ENCODE measurements at places on chromosomes 3 and 15.

- peak; percentile 24 for DNase-seq
Measured at GRCh38 chr3:42961633-42962032, 17.5 kb upstream of the GASK1A start.

DNA sequence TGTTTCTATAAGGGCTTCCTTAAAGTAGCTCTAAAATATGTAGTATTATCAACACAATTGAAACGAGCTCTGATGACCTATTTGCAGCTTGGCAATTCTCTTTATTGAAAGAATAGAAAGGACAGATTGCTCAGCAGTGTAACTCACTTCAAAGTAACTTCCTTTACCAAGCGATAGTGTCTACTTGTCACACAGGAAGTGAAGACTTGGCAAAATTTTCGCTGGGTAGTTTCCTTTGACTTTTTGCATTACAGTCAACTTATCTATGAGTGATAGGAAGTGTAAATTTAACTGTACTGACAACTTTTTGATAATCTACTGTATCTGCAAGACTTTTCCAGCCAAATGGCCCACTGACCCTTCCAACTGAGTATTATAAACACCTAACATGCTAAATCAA is 22.8 kb downstream of the SLC9A9 start:
- DNase-seq, result no peak

GRCh38 chr3:73007992-73008712 is 11.5 kb downstream of the PPP4R2 start:
- DNase-seq, result no peak

GRCh38 chr3:44326019-44326418 is 12.5 kb upstream of the TCAIM start:
- no peak for DNase-seq

DNA sequence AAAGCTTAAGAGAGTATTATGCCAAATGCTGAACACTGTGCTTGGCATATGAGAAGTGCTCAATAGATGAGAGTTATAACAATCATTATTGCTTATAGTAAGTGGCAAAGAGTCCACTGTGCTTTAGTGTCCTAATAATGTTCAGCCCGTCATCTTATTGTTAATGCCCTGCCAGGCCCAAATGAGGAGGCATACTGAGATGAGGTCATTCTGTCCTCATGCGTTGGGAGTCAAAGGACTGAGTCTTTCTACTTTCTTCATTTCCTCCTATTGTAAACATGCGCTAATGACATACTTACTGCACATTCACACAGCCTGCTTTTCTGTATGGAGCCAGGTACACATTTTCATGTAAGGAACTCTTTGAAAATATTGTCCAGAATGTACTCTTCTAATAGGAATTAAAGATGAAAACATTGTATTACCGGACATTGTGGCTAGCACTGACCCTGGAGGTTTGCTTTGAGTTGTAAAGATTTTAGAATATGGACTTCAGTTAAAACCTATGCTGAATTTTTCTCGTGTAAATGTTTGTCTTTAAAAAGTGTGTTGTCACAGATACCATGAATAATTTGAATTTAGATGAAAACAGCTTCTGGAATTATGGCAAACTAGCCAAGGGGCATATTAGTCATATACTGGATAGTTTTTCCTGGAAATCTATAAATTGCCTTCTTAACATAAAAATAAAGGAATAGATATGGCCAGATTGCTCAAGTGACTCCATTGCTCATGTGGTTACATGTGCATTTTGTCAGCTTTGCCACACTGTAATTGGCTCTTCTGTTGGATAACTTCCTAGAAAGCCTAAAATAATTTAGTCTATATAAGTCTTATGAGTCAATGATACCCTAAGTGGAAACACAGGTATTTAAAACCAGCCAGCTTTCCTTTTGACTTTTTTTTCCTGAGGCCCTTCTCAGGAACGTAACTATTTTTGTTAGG is 38.3 kb downstream of the KBTBD12 start:
- DNase-seq, result no peak

DNA sequence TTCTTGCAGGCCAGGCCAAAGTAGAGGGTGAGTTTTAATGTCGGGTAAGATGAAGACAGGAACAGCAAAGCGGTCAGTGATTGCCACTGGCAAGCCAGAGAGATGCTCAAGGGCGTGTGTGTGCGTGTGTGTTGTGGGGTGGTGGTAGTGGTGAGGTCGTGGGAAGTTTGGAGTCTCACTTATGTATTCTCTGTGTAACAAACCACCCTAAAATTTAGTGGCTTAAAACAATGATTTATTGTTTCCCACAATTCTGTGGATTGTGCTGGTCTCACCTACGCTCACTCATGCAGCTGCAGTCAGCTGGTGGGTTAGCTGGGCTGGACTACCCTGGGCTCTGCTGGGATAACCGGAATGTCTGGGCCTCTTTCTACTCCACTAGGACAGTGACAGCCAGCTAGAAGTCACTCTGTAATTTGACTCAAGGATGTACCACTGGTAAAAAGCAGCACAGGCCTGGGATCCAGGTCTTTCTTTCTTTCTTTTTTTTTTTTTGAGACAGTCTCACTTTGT is 50.9 kb upstream of the BHLHE40 start:
- no peak for DNase-seq

DNA sequence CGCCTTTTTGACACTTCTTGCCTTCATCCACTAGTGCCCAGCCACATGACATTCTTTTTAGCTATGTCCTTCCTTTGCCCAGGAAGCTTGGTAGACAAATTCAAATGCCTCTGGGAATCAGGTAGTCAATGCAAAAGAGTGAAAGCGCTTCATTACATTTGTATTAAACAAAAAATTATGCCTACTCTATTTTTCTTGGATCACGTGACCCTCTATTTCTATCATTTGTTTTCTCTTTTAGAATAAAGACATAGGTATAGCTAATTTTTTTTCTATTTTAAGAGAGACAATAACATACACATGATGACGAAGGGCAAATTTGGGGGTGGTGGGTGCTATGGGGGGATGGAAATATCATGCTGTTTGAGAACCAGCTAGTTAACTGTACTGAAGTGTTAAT is 384.8 kb downstream of the C3orf38 start:
- DNase-seq, result no peak

GRCh38 chr3:181174676-181175233 is 185.2 kb upstream of the DNAJC19 start:
- no peak for DNase-seq

DNA sequence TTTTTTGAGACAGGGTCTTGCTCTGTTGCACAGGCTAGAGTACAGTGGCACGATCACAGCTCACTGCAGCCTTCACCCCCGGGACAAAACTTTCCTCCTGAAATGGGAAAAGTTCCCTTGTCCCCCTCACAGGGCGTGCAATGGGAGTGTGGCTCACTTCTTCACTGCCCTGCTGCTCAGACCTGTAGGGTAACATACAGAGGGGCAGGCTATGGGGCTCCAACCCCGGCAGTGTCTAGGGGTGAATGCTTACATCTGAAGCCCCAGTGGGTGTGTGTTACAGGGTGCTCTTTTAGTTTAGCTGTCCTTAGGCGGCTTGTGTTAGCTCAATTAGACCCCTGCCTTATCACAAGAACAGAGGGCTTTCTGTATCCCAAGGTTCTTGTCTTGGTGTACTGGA is 157.3 kb downstream of the RBPMS2 start:
- DNase-seq, result no peak

- no peak for DNase-seq
Measured at GRCh38 chr15:31792611-31793199, 237.6 kb upstream of the CHRNA7 start.

GRCh38 chr3:94758751-94759150 is 695.9 kb downstream of the NSUN3 start:
- no peak for DNase-seq

- DNase-seq, result no peak
Measured at GRCh38 chr3:119812491-119813058, 30.7 kb downstream of the NR1I2 start.

DNA sequence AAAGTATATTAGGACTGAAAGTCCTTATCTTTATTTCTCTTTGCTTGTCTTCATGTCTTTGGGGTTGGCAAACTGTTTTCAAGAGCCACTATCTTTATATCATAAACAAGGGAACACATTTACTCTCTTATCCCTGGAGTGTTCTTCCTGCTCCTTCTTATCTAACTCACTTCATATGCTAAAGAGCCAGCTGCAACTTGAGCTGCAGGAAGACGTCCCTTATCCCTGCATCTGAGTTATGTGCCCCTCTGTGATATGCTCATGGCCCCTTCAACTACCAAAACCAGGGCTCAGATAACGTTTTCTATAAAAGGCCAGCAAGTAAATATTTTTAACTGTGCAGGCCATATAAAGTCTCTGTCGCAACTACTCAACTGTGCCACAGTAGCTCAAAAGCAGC is 137.0 kb upstream of the CRBN start:
- no peak for DNase-seq

DNA sequence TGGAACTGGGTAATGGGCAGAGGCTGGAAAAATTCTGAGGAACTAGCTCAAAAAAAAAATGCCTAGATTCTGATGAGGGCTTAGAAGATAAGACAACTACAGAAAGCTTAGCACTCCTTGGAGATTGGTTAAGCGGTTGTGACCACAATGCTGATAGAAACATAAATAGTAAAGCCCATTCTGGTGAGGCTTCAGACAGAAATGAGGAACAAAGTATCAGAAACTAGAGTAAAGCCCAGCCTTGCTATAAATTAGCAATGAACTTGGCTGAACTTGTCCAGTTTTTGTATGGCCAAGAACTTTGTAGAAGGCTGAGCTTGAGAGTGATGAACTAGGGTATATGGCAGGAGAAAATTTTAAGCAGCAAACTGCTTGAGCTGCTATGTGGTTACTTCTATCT is 25.4 kb downstream of the GOLGB1 start:
- DNase-seq, result no peak

DNA sequence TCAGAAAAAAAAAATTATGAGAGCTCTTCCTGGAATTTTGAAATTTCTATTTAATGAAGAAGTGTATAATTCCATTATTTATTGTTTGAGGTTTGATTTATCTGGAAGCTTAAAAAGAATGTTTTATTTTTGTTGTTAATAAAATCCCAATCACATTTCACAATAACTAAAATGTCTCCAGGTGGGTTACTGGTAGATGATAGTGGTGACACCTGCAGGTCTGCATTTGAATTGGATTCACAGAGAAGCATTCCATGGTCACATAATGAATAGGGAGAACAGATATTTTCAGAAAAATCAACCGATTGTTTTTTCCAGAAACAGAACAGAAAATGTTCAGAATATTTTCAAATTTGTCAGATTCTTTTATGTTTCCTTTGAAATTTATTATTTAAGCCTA is 48.3 kb downstream of the ASB7 start:
- DNase-seq, result no peak

- no peak for DNase-seq
Measured at GRCh38 chr15:65695081-65695480, 73.3 kb downstream of the SLC24A1 start.

GRCh38 chr3:188594139-188594538 is 440.2 kb downstream of the LPP start:
- DNase-seq, result no peak

DNA sequence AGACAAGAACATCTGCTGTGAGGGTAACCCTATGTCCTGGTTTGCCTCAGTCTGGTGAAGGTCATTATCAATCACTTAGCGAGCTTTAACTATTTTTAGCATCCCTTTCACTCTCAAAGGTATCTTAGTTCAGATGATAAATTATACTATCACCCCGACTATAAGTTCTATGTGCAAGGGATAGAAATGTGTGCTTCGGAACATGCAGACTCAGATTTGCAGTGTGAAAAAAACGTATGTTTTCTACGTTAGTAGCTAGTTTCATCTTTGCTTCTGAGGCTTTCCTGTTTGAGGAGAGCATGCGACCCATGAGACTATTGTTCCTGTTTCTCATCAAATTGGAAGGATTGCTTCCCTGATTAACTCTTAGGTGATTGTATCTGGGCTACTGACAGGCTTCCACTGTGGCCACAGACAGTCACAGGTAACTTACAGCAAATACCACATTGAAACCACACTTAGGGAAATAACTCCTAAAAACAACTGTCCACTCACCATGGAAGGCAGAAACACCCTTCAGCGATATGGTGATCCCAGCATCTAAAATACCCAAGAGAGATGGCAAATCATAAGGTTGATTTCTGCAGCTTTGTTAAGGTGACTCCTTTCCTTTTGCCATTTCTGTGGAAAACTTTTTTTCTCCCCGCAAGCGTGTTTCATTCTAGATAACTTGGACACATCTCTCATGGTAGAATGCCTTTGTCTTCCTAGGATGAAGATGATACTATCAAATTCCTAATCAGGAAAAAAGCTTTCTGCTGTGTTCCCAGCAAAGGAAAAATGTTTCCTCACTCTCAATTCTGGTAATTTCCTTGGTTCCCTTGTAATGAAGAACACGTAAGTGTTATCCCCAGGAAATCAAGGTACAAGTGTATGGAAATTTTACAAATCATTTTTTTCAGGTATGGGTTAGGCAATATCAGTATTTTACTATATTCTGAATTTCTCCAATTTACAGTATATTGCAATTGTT is 5.2 kb downstream of the GCSAM start:
- DNase-seq, result no peak

- no peak for DNase-seq
Measured at GRCh38 chr3:32593903-32594525, 23.4 kb upstream of the DYNC1LI1 start.

DNA sequence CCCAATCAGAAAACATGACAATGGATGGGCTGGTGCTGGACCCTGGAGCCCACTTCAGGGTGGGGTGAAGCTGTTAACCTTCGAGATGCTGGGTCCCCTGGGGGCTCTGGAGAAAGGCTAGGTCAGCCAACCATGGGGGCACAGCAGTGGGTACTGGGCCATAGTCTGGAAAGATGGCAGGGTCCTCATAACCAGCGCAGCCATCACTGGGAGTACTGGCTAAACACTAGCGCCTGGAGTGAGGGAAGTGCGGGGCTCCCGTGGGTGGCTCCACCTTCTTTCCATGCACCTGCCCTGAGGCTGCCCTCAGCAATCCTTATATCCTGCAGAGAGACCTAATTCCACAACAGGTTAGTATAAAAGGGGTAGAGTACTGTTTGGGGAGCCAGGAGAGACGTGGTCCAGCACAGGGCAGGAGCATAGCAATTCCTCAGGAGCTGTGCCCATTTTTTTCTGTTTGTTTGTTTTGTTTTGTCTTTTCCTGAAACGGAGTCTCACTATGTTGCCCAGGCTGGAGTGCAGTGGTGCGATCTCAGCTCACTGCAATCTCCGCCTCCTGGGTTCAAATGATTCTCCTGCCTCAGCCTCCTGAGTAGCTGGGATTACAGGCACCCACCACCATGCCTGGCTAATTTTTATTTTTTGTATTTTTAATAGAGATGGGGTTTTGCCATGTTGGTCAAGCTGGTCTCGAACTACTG is 122.6 kb upstream of the MEF2A start:
- DNase-seq, result no peak

GRCh38 chr15:88376574-88377174 is 90.5 kb downstream of the MRPL46 start:
- DNase-seq, result no peak

Measured in NCI-H2171 (cell line).